Fibroblast of lung (primary cell): ENCODE measurements at places on chromosomes 13 and 19. TPM values are rescaled to one million over a fixed set of nuclear protein-coding genes. Genes with fewer than 3 reads are reported as not detected.
A peak's percentile ranks its signal among the peaks of the same experiment; 100 is the strongest.

Gene SCGB2B2
- polyA plus RNA-seq = not detected in 2 replicates

Gene CACNA1A
- polyA plus RNA-seq = 0.96 and 3.8 TPM in 2 replicates

Gene SLC6A16
- 0.08 and 0.62 TPM in 2 replicates for polyA plus RNA-seq

Gene DNMT1
- 36.7 and 88.4 TPM in 2 replicates for polyA plus RNA-seq

Gene ATXN8OS
- polyA plus RNA-seq = not detected in 2 replicates

- no peaks in the 10 kb centered on the region for H3K36me3 ChIP-seq
- H3K27me3 ChIP-seq = no peaks in the 10 kb centered on the region
- H3K4me1 ChIP-seq = peaks cover 2% of the 10 kb centered on the region
- DNase-seq = no peak
- H3K4me3 ChIP-seq = no peak overlapping the region
These were observed 34.0 kb downstream of the TPT1 start for GRCh38 chr13:45306966-45307365.

DNA sequence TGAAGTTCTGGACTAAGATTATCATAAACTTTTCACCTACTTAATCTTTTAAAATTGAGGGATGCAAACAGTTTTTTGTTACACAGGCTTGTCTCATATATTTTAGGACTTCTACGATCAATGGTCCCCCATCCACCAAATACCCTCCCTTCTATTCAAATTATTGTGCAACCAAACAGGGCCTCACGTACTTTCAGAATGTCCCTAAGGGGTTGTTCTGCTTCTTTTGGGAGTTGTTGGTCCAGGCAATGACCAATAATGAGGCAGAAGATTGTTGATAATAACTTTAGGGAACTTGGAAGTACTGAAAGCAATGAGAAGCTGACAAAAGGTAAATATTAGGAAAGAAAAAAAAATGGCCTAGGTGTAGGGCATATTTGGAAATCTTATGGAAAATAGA is 2.9 kb downstream of the DNAJC15 start:
- no peaks in the 10 kb centered on the region for H3K27me3 ChIP-seq
- no peak for DNase-seq
- H3K4me3 ChIP-seq = no peak overlapping the region
- no peaks in the 10 kb centered on the region for H3K36me3 ChIP-seq
- no peak overlapping the region for H3K27ac ChIP-seq

- no peaks in the 10 kb centered on the region for H3K27me3 ChIP-seq
- H3K27ac ChIP-seq = no peak overlapping the region
- peaks cover 2% of the 10 kb centered on the region for H3K36me3 ChIP-seq
- no peak for DNase-seq
These were observed 1.5 kb downstream of the ATP8B3 start for GRCh38 chr19:1810439-1811160.

DNA sequence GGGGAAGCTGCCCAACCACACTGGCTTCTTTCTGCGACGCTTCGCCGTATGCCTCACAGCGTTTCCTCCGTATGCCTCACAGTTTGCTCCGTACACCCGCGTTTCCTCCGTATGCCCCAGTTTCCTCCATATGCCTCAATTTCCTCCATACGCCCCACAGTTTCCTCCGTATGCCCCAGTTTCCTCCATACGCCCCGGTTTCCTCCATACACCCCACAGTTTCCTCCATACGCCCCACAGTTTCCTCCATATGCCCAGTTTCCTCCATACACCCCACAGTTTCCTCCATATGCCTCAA is 22.6 kb downstream of the GAS6 start:
- H3K27ac ChIP-seq = no peak overlapping the region
- peaks cover 39% of the 10 kb centered on the region for H3K4me1 ChIP-seq
- peaks cover 28% of the 10 kb centered on the region for H3K36me3 ChIP-seq
- no peak for DNase-seq

DNA sequence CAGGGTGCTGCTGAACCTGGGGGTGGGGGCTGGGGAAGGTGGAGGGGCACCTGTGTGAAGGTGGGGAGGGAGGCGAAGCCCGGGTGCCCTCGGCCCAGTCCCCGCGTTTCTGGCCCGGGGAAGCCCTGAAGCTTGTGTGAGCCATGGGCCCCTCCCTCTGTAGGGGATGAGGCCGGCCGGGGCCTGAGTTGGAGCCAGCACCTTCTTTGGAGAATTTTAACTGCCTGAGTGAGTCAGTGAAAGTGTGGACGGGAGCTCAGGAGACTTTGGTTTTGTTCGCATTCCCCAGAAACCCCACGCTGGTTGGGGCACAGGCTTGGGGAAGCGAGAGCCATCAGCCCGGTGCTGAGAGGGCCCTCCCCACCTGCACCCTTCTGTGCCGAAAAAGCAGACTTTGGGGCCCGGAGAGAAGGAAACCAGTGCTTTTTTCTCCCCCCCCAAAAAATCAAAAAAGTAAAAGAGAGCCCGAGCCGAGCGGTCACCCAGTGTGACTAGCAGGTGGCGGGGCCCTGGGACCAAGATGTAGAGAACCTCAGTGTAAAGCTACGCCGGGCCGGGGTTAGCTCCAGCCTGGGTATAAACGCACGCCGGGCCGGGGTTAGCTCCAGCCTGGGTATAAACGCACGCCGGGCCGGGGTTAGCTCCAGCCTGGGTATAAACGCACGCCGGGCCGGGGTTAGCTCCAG is 45.1 kb downstream of the TMEM255B start:
- peaks cover 6% of the 10 kb centered on the region for H3K4me1 ChIP-seq
- no peak for DNase-seq
- H3K27me3 ChIP-seq = no peaks in the 10 kb centered on the region
- H3K4me3 ChIP-seq = no peak overlapping the region

GRCh38 chr19:6211632-6212402 is 68.0 kb downstream of the MLLT1 start:
- H3K27ac ChIP-seq = no peak overlapping the region
- H3K36me3 ChIP-seq = peaks cover 5% of the 10 kb centered on the region
- no peaks in the 10 kb centered on the region for H3K4me1 ChIP-seq
- H3K4me3 ChIP-seq = no peak overlapping the region
- no peak for DNase-seq
- H3K27me3 ChIP-seq = no peaks in the 10 kb centered on the region

GRCh38 chr13:20398459-20398858 is 127.2 kb downstream of the CRYL1 start:
- DNase-seq = no peak
- H3K27ac ChIP-seq = no peak overlapping the region
- H3K27me3 ChIP-seq = peaks cover 4% of the 10 kb centered on the region
- no peaks in the 10 kb centered on the region for H3K36me3 ChIP-seq
- no peak overlapping the region for H3K4me3 ChIP-seq

GRCh38 chr19:35142606-35143230 is 337 bp upstream of the FXYD7 start:
- H3K27me3 ChIP-seq = no peaks in the 10 kb centered on the region
- H3K4me1 ChIP-seq = peaks cover 28% of the 10 kb centered on the region
- no peak for DNase-seq
- no peak overlapping the region for H3K4me3 ChIP-seq

DNA sequence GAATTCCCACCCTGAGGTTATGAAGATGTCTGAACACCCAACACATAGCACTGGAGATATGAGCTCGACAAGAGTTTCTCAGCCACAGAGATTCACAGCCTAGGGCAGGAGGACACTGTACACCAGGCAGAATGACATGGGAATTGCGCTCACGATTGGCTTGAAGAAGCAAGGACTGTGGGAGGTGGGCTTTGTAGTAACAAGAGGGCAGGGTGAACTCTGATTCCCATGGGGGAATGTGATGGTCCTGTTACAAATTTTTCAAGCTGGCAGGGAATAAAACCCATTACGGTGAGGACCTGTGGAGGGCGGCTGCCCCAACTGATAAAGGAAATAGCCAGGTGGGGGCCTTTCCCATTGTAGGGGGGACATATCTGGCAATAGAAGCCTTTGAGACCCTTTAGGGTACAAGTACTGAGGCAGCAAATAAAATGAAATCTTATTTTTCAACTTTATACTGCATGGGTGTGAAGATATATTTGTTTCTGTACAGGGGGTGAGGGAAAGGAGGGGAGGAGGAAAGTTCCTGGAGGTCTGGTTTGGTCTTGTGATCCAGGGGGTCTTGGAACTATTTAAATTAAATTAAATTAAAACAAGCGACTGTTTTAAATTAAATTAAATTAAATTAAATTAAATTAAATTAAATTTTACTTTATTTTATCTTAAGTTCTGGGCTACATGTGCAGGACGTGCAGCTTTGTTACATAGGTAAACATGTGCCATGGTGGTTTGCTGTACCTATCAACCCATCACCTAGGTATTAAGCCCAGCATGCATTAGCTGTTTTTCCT is 7.0 kb downstream of the KLK3 start:
- no peaks in the 10 kb centered on the region for H3K4me1 ChIP-seq
- H3K36me3 ChIP-seq = no peaks in the 10 kb centered on the region
- no peak overlapping the region for H3K27ac ChIP-seq
- DNase-seq = no peak

DNA sequence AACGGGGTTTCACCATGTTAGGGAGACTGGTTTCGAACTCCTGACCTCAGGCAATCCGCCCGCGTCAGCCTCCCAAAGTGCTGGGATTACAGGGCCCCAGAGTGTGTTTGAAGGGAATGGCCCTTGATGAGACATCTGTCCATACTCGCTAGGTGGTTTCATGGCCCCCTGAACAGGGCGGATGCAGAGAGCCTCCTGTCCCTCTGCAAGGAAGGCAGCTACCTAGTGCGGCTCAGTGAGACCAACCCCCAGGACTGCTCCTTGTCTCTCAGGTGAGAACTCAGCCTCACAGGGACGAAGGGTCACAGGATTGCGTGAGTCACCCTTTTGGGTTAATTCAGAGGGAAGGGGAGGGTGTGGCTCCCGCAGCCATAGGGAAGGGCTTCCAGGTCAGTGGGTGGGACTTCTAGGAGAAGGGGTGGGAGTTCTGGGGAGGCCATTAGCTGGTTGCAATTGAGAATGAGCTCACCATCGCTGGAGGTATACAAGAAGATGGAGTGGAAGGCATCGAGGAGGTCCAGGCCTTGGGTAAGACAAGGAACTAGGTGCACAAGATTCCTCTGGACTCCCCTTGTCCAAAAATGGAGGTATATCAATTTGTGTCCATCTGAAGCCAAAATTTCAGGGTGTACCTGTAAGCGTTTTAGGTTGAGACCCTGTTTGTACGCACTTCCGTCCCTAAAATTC is 9.2 kb downstream of the SHD start:
- H3K4me3 ChIP-seq = no peak overlapping the region
- no peaks in the 10 kb centered on the region for H3K27me3 ChIP-seq
- no peak overlapping the region for H3K27ac ChIP-seq
- no peak for DNase-seq
- H3K36me3 ChIP-seq = no peaks in the 10 kb centered on the region

GRCh38 chr13:20340136-20340758 is 108.1 kb upstream of the GJB6 start:
- H3K4me1 ChIP-seq = no peaks in the 10 kb centered on the region
- no peak overlapping the region for H3K4me3 ChIP-seq
- no peak for DNase-seq
- H3K27me3 ChIP-seq = peaks cover 5% of the 10 kb centered on the region

- H3K27me3 ChIP-seq = no peaks in the 10 kb centered on the region
- no peak for DNase-seq
- H3K4me1 ChIP-seq = no peaks in the 10 kb centered on the region
- no peaks in the 10 kb centered on the region for H3K36me3 ChIP-seq
- no peak overlapping the region for H3K4me3 ChIP-seq
- no peak overlapping the region for H3K27ac ChIP-seq
These were observed 233.8 kb upstream of the PRR20A start for GRCh38 chr13:56906909-56907308.

DNA sequence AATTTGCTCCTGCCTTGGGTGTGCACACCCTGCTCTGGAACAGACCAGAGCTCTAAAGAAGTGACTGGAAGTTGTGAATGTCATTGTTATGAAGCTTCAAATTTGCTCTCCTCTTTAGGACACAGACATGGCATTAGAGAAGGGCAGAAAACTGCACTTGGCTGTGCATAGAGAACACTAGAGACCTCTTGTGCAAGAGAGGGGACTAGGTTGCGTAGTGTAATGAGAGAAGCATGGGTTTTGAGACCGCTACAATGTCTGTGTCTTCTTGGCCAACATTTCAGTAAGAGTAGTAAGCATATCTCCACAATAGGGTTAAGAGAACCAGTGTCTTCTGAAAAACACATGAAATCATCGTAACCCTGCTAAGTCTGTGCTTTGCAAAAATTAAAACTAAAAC is 423.3 kb downstream of the SPRY2 start:
- H3K27me3 ChIP-seq = no peaks in the 10 kb centered on the region
- no peak overlapping the region for H3K4me3 ChIP-seq
- no peaks in the 10 kb centered on the region for H3K36me3 ChIP-seq
- DNase-seq = no peak

DNA sequence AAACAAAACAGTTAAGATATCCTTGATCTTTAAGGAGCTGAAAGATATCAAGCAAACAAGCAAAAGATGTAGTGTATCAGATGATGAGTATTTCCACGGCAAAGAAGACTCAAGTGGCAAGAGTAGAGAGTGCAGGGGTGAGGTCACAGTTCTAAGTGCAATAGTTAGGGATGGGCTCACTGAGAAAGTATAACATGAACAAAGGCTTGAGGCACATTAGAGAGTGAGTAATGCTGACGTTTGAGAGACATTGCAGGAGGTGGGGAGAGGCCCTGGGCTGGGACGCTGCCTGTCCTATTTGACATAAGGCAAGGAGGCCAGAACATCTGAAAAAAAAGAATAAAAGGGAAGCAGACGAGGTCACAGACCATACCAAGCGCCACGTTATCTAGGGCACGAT is 1.4 kb downstream of the DUXA start:
- no peaks in the 10 kb centered on the region for H3K27me3 ChIP-seq
- no peak overlapping the region for H3K4me3 ChIP-seq
- no peak overlapping the region for H3K27ac ChIP-seq
- no peak for DNase-seq
- no peaks in the 10 kb centered on the region for H3K4me1 ChIP-seq
- H3K36me3 ChIP-seq = no peaks in the 10 kb centered on the region

DNA sequence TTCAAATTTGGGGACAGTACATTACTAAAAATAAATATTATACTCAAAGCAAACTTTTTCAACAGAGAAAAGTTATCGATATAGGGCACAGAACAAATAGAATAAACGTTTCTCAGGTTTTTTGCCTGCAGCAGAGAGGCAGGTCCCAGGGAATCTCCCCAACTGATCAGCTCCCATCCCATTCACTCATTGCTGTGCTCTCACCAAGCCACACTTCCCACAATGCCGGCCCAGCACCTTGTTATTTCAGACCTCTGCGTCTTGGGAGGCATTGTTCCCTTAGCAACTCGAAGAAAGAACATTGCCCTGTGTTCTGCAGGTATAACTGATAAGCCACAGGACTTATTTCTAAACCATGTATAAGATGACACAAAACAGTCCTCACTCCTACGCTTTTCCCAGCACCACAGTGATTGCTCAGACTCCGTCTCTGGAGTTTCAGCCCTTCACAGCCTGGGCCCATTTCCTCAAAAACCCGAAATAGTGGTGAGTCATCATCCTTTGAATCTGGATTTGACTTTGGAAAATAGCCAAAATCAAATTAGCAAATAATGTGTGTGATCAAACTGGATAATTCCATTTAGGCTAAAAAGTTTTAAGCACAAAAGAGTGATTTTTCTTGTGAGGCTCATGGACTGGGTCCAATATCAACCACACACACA is 100.4 kb downstream of the DCLK1 start:
- no peaks in the 10 kb centered on the region for H3K27me3 ChIP-seq
- DNase-seq = peak; percentile 93
- no peak overlapping the region for H3K27ac ChIP-seq
- peaks cover 2% of the 10 kb centered on the region for H3K4me1 ChIP-seq
